ENCODE measurements at places on chromosomes 5 and 9.

- DNase-seq = no peak
Measured at GRCh38 chr9:34553511-34554021, 30.8 kb upstream of the ENHO start.

DNA sequence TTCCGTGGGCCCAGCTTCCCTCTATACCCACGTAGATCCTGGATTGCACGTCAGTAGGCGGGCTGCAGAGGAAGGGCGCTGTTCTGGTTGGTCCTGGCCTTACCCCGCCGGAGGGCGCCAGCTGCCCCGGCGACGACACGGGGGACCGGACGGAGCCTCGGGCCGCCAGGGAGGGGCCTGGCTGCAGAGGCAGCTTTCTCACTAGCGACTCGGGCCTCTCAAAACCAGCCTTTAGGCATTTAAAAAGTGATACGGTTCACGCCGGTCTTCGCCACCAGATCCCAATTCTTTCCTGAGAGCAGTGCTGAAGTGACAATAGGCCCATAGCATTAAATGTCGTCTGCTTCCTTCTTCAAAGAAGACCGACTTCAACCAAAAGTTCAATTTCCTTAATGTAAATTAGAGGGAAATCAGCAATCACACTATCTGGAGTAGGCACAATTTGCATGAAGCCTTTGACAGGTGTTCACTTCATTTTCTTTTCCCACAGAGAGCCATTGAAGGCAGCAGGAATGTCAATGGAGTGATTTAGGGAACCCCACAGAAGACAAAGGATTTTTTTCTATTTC lies 17.6 kb upstream of the UBE2D2 start:
- peak; percentile 10 for DNase-seq

DNA sequence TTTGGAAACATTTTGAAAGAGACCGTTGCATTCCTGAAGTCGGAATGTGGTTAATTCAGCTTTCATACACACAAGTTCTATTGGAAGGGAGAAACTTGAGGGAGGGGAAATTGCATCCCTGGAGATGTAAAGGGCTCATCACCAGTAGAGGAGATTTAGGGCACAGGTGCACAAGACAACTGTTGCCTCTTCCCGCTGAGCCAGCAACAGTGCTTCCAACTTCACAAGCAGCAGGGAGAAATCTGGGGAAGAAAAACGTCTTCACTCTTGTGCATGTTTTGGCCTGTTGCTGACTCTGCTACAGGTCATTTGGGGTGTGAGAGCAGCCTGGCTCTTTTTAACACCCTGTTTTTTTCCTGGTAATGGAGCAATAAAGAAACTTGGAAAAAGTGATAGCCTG lies 277.9 kb downstream of the GAS1 start:
- DNase-seq = no peak

GRCh38 chr5:151584057-151584937 lies 6.8 kb downstream of the FAT2 start:
- DNase-seq = no peak

GRCh38 chr9:35067056-35067455 lies 5.4 kb downstream of the VCP start:
- DNase-seq = no peak

GRCh38 chr5:111685969-111686368 lies 71.0 kb downstream of the NREP start:
- DNase-seq = no peak

DNA sequence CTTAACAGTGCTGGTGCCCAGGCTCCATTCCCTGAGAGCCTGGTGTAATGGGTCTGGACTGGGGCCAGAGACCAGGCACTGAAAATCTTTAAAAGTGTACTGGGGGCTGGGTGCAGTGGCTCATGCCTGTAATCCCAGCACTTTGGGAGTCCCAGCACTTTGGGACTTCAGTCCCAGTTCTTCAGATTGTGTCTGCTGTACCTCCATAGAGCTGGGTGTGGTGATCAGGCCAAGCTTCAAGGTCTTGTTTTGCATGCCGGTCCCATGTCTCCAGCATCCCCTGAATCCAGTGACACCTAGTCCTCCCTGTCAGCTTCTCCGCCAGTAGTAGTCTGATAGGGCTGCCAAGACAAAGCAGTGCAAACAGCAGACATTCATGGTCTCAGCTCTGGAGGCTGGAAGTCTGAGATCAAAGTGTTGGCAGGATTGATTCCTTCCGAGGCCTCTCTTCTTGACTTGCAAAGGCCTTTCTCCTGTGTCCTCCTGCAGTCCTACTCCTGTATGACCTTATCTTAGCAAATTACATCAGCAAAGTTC lies 108.2 kb downstream of the SYK start:
- no peak for DNase-seq

GRCh38 chr5:59500014-59500413 lies 393.5 kb downstream of the PDE4D start:
- DNase-seq = no peak

DNA sequence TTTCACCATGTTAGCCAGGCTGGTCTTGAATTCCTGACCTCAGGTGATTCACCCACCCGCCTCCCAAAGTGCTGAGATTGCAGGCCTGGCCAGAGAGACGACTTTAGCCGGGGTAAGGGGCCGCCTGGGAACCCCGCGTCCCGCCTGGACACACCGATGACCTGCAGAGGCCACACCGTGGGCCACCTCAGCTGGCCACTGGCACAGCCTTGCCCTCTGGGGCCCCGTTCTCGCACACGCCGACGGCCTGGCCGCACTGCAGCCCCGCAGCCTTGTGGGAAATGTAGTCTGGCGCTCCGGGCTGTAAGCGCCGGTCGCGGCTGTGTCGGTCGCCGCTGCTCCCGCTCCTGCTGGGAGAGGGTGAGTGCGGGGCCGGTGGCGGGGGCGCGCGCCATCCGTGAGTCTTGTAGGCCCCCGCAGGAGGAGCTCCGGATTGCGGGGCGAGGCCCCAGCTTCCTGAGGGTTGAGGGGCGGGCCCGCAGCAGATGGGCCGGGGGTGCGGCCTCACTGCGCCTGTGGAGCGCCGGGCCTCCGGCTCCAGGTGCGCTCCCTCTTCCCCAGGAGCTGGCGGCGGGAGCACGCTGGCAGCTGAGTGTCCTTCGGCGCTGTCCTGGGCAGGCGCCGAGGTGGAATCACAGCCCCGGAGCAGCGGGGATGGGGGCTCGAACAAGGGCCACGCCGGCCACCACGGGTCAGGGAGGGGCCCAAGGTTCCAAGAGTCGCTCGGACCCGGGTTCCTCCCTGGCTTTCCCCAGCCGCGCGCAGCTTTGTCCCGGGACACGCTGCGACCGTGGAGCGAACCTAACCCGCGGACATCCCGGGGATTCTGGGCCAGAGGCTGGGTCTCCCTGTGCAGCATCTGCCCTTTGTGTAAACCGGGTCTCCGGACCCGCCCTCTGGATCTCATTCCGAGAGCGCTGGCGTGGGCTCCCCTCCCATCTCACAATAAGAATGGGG lies at the start of gene ZFP2:
Gene ZFP2 (plus strand): TSS at position 299 of the 957 bp plus-strand sequence. CDS start 35,401 bp downstream, outside the sequence.
- no peak for DNase-seq

DNA sequence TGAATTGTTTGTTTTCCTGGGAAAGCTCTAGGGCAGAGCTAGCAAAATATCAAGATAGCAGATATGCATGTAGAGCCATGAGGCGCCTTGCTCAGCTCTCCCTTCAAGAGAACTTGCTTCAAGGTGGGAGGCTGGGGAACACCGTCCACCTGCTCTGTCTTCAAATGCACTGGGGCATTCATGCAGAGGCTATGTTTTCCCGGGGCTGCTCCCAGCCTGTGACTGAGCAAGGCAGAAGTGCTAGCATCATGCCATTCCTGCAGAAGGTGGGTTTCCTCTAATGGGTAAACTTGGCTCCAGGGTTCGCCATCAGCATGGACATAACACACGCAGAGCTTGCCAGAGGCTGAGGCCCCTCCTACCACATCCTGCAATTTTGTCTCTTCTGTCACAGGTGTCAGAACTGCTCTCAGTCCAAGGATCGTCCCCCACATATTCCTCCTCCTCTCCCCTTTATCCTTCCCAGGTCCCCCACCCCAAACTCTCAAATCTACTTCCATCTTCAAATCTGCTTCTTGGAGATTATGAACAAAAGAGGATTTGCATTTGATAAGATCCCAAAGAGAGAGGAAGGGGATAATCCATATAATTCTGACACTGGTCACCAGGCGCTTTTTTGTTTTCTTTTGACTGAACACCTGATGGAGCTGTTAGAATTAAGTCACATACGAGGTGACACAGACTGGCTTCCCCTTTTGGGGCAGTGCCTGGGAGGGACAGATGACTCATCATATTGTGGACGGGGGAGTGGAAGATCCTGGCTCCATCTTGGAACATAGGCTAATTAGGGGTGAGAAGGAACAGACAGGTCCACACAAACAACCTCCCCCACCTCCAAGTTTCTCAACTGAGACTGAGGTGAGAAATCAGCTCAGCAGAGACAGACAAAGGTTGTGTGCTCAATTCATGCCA lies 85.0 kb upstream of the TAF11L2 start:
- no peak for DNase-seq

GRCh38 chr9:128102861-128103588 lies 24.5 kb downstream of the PTGES2 start:
- no peak for DNase-seq

GRCh38 chr9:37953775-37954437 lies 50.0 kb upstream of the SLC25A51 start:
- DNase-seq = peak; percentile 3

DNA sequence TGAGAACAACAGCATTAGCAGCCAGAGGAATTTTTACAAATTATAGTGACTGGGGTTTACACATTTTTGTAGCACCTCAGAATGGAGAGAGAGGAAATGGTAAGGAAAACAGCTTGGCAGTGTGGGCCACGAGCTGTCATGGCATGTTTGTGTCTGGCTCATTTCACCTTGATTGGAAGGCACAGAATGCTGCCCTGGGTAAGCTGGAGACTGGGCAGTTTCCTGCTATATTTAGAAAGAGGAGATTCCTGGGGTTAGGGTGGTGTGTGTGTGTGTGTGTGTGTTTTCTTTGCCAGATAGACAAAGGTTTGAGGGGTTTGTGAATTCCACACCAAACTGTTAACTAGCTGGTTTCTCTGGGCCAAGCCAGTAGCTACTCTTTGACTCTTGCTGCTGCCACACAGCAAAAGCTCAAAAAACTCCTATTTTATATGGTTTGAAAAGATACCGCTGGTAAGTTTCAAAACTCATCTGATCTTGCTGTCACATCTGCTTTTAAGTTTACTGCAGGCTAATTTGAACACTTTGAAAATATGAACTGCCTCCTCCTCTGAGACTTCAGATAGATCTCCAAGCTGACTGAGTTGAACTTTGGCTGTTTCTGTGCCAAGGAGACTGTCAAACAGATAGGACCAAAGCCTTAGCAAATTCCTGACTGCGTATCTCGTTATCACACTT lies 9.1 kb downstream of the ARHGAP26 start:
- DNase-seq = no peak

DNA sequence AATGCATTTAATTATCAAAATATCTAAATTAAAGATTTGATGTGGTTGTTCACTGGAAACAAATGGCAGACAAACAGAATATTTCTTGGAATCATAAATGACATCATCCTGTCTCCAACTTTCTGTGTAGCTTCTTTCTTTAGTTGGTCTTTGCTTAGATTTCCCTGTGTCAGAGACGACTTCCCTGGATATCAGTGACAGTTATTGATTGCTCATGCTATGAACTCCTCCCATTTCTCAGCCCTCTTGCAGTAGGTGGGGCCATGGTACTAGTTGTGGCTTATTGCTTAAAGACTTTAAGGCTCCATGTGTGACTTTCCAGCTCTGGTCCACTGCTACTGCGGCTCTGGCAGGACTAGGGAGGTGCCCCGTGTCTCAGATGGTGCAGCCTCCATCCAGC lies 592.6 kb downstream of the MTRR start:
- DNase-seq = no peak

DNA sequence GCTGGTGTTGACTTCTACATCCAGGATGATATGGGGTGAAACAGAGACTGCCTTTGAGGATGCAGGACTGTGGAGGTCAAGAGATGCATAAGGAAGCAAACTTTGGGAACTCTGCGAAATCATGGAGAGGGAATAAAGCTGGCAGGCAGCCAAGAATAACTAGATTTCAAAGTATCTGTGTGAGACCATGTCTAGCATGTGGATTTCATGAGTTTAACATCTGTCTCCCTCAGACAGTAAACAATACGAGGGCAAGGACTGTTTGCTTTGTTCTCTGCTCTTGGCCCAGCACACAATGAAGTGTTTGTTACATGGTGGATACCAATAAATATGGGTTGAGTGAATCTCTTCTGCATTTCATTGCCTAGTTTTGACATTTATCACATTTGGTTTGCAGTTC lies 71.3 kb downstream of the RASEF start:
- no peak for DNase-seq
